WERI-Rb-1 (cell line): ENCODE measurements at places on chromosomes 4 and X.

DNA sequence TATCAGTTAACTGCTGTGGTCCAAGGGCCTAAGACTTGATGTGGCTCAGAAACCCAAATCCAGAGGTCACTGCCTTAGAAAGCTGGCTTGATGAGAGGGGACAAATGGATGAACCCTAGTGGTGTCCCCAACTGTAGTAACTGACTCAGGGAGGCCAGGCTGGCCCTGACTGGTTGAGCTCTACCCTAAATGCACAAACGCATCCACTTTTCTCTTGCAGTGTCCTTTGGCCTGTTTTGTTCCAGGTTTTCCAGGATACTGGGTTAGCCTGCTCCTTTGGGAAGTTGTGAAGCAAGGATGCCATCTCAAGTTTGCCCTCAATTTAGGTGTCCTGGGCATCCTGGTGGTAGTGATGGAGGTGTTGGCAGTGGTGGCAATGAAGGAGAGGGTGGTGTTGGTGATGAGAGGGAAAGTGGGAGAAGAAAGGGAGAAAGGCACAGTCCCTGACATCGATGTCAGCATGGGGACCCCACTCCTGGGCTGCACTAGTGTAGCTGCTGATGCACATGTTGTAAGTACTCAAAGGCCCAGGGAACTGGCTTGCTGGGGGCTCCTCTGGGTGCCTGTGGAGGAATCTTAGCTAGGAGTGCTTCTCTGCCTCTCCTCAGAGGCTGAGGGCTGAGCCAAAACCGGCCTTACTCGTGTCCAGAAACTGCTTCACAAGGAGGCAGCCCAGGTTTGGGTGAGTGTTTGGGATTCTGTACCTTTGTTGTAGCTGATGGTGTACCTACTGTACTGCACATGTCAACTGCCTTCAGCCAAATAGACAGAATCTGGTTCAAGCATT, 2.9 kb upstream of the HAND2 start:
- no peak for DNase-seq

DNA sequence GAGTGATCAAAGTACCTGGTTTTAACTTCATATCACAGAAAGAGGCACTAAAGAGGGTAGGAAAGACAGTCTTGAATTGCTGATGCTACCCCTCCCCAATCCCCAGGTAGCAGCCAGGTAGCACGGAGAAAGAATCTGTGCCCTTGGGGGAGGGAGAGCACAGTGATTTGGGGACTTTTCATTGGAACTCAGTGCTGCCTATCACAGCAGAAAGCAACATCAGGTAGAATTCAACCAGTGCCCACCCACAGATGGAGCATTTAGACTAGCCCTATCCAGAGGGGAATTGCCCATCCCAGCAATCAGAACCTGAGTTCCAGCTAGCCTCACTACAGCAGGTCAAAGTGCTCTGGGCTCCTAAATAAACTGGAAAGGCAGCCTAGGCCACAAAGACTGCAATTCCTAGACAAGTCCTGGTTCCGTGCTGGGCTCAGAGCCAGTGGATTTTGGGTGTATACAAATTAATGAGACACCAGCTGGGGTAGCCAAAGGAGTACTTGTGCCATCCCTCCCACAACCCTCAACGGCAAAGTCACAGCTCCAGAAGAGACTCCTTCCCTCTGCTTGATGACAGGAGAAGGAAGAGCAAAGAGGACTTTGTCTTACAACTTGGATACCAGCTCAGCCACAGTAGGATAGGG, 228.1 kb downstream of the THOC2 start:
- DNase-seq, result no peak

DNA sequence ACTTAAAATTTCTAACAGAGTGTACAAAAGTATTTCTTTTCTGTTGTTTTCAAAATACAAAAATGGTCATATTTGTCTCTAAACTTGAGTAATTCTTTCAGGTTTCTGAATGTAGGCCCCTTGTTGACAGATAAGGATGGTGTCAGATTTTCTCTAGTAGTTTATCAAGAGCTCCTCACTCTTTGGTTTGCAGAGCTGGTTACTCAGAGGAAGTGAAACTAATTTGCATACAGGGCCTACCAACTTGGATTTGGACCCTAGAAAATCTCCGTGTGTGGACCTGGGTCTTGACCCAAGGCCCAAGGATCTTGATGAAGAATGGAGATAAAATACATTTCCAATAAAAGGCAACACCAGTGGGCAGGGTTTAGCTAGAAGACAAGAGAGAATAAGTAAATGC, 433 bp upstream of the ADH6 start:
- DNase-seq, result no peak

- no peak for DNase-seq
These were observed 229.2 kb downstream of the PTTG2 start for GRCh38 chr4:38189445-38189844.

- DNase-seq, result no peak
These were observed 234.9 kb downstream of the TECRL start for GRCh38 chr4:64174247-64174882.

DNA sequence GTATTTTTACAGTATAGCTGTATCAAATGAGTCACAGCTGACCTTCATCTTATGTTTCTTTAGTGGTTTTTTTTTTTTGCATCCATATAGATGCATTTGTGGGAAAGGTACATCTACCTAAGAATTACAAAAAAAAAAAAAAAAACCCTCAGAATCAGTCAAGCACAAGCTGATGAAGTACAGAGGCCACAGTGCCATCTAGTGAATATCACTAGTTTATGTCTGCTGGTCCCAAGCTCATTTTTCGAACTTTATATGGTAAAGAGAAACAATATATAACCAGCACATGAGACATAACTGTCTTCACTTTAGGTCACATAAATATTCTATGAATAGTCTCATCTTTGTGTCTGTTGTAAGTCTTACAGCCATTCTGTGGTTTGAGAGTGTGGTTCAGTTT, 220.1 kb downstream of the DLG3 start:
- no peak for DNase-seq

DNA sequence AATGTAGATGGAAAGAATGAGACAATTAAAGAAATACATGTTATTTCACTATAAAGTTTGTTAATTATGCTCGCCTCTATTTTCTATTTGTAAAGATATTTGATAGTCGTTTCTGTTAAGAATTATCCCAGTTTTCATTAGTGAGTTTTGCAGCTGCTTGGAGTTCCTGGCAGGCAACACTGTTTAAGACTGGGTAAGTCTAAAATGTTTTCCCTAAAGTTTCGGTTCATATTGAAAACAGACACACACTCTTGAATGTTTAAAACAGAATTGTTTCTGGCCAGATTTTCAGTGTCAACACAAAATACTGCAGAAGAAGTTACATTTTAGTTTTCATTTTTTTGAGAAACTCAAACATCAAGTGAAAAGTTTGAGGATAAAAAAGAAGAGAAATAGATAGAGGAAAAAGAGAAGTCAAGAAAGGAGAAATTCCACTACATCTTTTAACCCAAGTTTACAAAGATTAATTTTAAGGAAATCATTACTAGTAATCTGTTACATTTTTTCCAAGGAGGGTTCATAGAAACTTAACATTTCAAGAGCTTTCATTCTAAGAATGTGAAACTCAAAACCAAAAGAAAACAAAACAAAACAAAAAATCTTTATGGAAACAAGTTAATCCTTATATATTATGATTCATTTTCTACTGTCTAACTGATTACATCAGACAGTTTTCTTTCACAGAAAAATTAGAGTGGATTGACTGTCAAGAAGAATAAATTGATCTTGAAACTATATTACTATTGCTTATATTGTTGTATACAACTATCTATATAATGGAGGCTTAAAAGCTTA, 305.5 kb downstream of the FAT4 start:
- DNase-seq, result no peak

- DNase-seq, result peak; percentile 40
These were observed 1000.7 kb downstream of the STIM2 start for GRCh38 chr4:27861381-27861787.

DNA sequence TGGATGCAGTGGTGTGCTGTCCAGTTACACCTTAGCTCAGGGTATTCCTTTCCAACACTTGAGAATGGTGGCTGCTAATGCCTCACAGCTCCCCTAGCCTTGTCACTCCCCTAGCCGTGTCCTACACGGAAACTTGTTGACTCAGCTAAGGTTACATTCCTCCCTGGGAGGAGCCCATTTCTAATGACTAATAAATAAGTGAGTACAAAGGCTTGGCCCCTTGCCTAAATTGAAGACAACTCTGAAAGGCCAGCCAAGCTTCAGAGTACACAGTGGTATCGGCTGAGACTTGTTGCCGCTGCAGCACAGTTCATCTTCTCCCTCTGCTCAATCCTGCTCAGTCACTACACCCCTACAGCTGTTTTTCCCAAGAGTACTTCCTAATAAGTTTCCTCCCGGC, 21.2 kb upstream of the SLC25A31 start:
- DNase-seq, result no peak

DNA sequence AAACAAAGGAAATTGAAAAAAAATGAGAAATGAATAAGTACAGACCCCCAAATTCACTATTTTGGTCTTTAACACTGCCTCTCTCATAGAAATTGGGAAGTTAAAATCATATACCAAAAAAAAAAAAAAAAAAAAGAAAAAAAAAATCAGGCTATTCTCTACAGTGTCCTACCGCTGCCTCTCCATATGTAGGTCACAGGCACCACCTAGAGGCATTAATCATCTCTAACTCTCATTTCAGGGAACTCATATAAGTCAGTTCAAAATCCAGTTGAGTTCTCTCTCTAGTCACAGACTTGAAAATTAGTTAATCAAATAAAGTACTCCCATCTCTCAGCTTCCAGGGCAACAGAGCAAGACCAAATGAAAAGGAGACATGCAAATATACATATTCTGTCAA, 47.9 kb downstream of the COX18 start:
- DNase-seq, result no peak

DNA sequence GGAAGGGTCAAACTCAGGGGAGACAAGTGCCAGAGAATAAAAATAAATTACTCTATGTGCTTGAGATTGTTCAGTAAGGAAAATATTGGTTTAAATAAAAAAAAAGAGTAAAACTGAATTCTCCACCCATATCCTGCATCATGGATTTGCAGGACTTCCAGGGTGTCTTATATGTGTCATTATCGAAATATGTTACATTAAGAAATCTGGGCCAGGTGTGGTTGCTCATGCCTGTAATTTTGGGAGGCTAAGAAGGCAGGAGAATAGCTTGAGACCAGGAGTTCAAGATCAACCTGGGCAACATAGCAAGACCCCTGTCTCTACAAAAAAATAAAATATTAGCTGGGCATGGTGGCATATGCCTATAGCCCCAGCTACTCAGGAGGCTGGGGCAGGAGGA, 104.9 kb downstream of the PPP3CA start:
- DNase-seq, result no peak

- DNase-seq, result no peak
These were observed 89.0 kb downstream of the SLC39A8 start for GRCh38 chr4:102256321-102256720.
